Activated CD4-positive, alpha-beta T cell treated with anti-CD3 and anti-CD28 coated beads, Interleukin-10, Interleukin-2, amounts not matched to agents 100 ng/mL and 50 ng/mL, durations not matched to agents 16 hours and 8 hours (primary cell): ENCODE measurements at places on chromosomes 3 and 15.

- DNase-seq, result no peak
Measured at GRCh38 chr3:45204136-45204535, 22.0 kb downstream of the TMEM158 start.

GRCh38 chr3:26449996-26450395 is 172.6 kb upstream of the LRRC3B start:
- no peak for DNase-seq

- no peak for DNase-seq
Measured at GRCh38 chr3:14866627-14867026, 47.9 kb downstream of the FGD5 start.

- DNase-seq, result no peak
Measured at GRCh38 chr3:192930577-192930976, 12.9 kb upstream of the MB21D2 start.

GRCh38 chr3:38651153-38651789 is 1.8 kb upstream of the SCN5A start:
- peak; percentile 78 for DNase-seq

DNA sequence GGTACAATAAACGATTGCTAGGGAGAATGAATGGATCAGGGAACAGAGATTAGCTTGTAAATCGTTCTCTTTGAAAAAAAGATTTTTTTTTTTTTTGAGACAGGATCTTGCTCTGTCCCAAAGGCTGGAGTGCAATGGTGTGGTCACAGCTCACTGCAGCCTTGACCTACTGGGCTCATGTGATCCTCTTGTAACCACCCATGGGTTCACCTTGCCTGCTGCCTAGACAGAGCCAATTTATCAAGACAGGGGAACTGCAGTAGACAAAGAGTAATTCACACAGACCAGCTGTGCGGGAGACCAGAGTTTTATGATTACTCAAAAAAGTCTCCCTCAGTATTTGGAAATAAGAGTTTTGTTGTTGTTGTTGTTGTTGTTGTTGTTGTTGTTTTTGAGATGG is 39.6 kb downstream of the METTL6 start:
- no peak for DNase-seq

DNA sequence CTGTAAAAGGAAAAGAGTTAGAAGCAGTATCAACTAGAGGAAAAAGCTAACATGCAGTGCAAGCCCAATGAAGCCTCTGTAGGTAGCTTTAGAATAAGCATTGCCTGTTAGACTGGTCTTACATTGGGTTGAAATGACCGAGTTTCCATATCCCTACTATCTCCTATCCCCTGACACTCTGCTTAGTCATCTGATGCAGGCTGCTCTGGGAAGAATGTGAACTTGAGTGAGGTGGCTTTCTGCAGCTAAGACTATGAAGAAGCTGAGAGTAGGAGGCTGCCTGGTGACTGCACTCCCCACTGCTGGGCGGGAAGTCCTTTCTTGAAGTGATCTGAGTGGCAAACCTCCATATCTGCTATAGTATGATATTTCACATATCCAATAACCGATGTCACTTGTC is 64.7 kb downstream of the OXSM start:
- DNase-seq, result no peak

DNA sequence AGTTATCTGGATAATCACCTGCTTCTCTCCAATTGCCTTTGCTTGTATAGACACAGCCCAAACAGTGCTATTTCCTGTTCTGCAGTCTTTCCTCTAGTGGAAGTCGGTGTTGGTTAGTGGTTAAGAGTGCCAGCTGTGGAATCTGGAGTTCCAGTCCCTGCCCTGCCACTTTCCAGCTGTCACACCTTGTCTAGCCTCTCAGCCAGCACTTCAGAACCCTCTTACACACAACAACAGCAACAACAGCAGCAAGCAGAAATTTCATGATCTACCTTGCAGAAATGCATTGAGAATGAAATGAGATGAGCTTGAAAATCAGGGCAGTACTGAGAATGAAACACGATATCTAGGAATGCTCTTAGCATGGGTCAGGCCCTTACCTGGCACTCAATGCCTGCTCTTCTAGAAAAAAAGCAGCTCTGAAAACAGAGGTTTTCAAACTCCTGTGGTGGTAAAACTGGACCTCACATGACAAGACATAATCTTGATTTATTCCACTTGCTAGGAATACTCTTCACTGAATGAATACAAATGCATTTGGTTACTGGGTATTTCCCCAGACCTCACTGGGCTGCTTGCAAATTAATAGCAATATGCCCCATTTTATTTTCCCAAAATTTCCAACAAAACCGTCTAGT is 3.3 kb upstream of the WNT5A start:
- DNase-seq, result no peak

DNA sequence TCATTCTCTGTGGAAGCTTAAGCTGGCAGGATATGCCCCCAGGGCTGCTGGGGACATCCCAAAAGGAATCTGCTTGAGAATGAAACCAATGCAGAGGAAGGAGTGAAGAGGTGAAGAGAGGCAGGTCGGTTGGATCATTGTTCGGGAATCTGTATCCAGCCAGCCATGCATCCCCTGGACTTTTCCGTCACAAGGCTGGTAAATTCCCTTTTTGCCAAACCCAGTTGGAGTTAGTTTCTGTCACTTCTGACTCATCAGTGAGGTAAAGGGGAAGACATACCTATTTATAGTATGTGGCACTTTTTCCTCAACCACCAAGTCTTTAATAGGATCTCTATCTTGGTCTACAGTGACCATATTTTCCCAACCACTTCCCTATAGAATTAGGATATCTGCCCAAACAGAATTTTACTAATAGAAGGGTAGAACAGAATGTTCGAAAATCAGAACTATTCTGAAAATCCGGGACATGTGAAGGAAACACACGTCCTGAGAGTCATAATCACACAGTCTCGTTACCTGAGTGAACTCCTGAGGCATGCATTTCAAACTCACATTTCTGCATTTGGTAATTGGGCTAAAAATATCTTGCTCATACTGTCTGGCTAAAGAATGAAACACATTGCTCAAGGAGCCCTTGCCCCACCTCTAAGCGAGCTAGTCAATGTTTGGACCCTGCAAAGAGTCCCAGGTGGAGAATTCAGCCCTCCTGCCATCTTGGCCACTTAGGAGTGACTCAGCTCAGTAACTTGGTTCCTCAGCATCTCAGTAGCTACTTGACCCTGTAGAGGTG is 289.7 kb upstream of the ADAMTS9 start:
- DNase-seq, result no peak

DNA sequence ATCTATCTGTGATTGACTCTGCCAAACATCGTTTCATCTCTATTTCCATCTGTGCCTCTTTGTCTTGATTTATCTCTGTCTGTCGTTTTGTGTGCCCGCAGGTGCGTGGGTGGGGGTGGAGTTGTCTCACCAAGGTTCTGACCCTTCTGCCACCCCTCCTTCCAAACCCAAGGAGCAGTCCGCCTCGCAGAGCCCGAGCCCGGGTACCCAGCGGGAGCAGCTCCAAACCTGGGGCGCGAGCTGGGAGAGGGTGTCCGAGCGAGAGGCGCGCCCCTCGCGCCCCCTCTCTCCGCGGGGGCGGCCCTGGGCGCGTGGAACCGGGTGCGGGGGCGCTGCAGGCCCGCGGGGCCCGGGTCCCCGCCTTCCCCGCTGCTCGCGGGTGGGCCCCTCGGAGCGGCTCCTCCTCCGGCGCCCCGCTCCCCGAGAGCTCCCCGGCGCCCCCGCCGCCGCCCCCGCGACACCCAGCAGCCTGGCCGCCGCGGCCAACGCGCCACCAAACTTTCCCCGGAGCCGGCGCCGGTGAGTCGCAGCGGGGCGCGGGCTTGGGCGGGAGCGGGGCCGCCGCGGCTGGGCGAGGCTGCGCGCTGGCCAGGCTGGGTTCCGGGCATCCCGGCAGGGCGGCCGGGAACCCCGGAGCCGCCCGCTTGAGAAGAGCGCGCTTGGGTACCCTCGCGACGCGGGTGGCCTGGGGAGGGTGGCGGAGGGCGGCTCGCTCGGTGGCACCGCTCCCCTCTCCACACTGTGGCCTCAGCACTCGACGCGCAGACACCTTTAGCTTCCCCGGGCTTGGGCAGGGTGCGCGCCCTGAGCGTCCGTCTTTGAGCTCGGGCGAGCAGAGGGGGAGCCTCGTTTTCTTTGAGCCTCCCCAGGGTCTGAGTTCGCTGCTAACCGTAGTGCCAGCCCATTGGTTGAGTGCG is at the start of gene HRH1:
HRH1 (plus strand) TSS at position 458 of the 917 bp plus-strand sequence. CDS start 104,545 bp downstream, outside the sequence.
- no peak for DNase-seq

DNA sequence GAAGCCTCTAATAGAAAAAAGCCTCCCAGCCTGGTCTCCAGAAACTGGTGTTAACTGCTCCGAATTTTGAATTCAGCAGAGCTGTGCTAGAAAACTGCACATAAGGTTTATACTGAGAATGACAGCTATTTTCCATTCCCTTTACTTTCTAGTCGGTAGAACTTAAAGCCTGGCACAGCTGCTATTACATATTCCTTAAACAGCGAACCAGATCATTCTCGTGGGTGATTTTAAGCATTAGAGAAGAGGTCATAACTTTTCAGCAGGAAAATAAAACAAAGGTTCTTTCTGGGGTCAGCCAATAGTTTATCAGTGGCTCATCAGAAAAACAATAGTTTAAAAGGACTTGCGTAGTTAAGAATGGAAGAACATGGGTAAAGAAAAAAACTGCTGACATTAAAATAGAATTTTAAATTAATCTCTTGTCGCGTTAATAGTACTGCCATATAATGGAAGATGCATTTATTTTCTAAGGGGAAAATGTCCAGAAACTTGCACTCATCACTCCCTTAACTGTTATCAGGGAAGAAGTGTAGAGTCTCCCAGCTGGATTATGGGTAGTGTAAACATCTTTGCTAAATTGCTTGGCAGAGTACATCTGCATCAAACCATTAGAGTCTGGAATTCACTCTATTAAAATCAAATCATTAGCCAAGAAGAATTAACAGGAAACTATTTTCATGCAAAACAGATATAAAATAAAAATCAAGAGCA is 7.9 kb downstream of the VGLL4 start:
- DNase-seq, result no peak

GRCh38 chr3:123883701-123884202 is 380 bp downstream of the MYLK start:
- no peak for DNase-seq

DNA sequence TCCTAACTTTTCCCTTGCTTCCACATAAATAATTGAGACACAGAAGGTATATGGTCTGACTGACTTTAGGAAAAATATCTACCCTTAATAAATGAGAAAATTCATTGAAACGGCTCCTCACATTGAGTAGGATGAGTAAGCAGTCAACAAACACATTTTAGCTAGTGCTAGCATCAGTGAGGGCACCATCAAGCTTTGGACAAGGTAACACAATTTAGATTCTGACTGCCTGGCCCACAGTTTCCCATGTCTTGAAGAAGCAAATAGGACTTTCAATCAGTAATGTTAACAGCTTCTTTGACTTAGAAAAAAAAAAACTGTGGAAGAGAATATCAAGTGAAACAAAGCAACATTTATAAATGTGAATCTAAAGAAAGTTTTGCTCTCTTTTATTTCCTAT is 70.1 kb upstream of the MBNL1 start:
- DNase-seq, result no peak

DNA sequence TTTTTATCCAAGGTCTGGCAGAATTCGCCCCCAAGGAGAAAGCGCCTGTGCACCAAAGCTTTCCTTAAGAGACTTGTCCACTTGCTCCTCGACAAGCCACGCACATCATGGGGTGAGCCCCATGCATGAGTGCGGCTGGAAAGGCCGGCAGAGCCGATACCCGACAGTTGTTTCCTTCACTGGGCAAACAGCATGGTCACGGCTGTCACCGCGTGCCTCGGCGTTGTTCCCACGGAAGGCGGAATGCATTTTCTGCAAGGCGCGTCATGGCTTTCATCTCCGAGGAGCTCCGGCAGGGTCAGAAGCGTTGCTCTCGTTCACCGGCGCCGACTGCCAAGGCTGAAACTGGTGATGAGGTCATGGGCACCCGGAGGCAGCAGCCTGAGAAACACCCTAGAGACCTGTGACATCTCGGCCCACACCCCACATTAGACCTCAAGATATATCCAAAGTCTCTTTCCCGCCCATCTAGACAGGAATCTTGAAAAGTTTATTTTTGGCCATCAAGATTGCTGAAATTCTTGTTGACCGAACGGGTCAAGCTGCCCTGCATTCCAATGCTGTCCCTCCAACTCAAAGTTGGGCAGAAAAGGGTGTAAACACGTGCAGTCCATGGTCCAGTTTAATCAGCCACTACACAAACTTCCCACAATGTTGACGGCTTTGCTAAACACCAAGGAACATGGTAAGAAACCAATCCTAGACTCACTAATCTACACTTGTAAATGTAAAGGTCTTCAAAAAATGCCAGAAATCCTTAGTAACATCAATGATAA is 604 bp upstream of the TJP1 start:
- DNase-seq, result no peak

DNA sequence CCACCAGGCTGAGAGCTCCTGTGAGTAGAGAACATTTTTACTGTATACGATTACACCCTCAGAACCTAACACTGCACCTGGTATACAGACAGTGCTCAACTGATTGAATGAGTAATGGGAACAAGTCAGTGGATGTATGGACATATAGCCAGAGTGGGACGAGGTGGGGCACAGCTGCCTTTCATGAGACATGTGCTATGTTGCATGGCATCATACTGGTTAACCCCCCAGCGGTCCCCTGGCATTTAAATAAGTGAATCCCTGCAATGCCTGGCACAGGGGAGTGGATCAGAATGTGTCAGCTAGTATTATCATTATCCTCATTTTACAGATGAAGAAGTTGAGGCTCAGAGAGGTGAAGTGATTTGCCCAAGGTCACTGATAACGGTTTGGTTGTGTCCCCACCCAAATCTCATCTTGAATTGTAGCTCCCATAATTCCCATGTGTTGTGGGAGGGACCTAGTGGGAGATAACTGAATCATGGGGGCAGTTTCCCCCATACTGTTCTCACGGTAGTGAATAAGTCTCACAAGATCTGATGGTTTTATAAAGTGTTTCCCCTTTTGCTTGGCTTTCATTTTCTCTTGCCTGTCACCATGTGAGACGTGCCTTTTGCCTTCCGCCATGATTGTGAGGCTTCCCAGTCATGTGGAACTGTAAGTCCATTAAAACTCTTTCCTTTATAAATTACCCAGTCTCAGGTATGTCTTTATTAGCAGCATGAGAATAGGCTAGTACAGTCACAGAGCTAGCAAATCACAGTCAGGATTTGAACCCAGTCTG is 56.0 kb upstream of the ATP2B2 start:
- no peak for DNase-seq
